Common myeloid progenitor, CD34-positive (primary cell): ENCODE measurements at places on chromosomes 7 and 10.

- DNase-seq = no peak
These were observed 212.8 kb downstream of the ZNF365 start for GRCh38 chr10:62587011-62587410.

DNA sequence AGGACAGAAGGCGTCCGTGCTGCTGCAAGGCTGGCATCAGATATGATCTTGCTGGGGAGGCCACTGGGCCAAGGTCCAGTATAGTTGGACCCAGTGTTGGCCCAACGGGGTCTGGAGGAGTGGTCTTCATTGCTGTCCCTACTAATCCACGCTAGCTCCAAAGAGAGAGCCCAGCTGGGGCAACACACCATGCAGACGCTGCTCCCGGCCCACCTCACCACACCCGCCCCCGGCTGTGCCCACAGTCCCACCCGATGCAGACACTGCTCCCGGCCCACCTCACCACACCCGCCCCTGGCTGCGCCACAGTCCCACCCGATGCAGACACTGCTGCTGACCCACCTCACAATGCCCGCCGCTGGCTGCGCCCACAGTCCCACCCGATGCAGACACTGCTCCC is 121.5 kb downstream of the VIPR2 start:
- no peak for DNase-seq

- no peak for DNase-seq
These were observed 408.7 kb upstream of the ADARB2 start for GRCh38 chr10:2145926-2146478.

DNA sequence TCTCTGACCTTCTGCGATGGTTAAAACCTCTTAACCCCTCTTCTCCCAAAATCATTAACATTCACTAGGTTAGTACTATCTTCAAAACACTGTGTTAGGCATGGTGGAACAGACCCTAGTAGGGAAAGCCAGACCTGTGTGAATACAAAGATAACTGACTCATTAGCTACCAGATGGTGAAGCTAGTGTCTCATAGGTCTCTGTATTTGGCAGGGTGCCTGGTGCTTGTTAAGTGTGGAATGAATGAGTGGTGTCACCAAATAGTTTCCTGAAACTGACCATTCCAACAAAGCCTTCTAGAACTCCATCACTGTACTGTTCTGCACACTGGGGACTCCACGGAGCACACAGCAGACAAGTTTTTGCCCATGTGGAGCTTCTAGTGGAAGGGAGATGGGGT is 27.7 kb upstream of the TM9SF3 start:
- DNase-seq = no peak

GRCh38 chr10:78776756-78777155 is 292.0 kb upstream of the ZMIZ1 start:
- no peak for DNase-seq

DNA sequence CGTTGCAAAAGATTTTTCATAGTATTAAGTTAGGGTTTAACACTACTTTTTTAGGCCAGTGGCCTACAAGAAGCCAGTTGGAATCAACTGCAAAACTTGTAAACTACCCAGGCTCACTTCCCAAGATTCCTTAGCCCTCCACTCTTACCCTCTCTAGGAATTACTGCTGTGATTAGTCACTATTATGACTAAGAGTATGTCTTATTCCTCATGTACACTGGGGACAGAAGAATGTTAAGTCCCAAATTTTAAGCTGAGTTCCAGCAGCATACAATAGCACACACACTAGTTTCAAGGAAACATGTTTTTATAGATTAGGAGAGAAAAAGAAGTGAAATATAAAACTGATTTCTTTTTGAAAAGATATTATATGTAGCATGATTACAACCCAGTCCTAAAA is 42.8 kb downstream of the FBXL13 start:
- no peak for DNase-seq

DNA sequence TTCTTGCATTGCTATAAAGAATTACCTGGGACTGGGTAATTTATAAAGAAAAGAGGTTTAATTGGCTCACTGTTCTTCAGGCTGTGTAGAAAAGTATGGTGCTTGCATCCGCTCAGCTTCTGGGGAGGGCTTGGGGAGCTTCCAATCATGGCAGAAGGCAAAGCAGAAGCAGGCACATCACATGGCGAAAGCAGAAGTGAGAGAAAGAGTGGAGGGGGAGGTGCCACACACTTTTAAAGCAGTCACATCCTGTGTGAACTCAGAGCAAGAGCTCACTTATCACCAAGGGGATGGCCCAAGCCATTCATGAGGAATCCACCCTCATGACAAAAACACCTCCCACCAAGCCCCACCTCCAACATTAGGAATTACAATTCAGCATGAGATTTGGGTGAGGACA is 303.5 kb downstream of the OTUD1 start:
- DNase-seq = peak; percentile 63

DNA sequence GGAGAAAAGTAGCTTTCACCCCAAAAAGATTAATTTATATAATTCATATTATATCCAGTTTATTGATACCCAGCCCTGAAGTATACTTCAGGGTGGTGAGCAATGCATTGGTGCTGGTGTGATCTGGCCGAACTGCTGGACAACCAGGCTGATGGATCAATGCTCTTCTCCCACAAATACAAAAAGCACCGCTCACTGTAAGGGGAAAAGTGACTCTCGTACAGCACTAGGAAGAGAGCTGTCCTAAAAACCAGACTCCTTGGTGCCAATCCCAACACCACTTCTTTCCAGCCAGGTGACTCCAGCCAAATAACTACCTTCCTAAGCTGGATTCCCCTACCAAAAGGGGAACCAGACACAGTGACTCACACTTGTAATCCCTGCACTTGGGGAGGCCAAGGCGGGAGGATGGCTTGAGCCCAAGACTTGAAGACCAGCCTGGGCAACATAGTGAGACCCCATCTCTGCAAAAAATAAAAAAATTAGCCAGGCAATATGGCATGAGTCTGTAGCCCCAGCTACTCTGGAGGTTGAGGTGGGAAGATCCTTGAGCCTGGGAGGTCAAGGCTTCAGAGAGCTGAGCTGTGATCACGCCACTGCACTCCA is 13.1 kb upstream of the TNPO3 start:
- peak; percentile 51 for DNase-seq

DNA sequence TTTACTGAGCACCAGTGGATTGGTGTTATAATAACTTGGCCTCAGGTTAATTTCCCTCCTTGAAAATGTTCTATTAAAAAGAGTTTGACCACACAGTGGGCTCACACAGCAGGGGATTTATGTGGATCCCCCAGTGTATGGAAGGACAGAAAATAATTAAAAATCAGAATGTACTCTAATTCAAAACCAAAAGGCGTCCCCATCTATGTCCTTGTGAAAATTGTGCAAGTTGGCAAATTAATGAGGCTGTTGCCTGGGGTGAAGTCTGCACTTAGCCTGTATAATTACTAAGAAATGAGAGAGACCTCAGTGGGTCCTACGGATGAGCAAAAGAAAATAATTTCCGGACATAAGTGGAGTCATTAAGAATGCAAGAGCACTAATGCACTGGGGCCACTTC is 31.1 kb downstream of the PIK3CG start:
- DNase-seq = no peak

DNA sequence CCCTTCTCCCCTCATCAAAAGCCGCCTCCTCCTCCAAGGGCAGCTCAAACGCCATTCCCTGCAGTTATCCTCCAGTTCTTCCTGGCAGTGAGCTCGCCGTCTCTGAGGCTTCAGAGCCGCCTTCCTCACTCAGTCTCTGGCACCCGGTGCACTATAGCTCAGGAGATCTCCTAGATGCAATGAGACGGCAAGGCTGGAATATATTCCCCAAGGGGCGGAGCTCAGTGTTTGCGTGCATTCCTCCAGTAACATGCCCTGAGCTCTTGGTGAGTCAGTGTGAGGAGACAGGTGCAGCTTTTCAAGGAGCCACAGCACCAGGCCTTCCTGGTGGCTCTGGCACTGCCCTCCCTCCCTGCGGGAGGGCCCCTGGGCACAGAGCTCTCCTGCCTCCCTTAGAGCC is 512.6 kb upstream of the FOXK1 start:
- DNase-seq = no peak

DNA sequence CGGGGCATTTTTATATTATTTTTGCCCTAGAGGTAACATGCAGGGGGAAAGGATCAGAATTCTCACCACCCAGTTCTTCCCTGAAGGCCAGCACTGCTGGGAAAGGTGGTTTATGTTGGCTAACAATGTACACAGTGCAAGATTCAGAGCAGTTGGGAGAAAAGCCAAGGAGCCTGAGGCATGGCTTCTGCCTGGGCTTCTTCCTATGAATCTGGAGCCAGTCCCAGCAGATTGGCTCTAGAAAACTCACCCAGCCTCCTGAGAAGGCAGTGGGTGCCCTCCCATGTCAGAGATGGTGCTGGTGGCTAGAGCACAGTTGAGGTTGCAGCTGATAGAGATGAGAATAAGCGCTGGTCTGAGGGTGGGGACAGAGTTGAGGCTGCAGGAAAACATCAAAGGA is 44.7 kb upstream of the GPR26 start:
- DNase-seq = no peak

GRCh38 chr10:82981137-82981723 is 1106.2 kb downstream of the NRG3 start:
- DNase-seq = no peak

DNA sequence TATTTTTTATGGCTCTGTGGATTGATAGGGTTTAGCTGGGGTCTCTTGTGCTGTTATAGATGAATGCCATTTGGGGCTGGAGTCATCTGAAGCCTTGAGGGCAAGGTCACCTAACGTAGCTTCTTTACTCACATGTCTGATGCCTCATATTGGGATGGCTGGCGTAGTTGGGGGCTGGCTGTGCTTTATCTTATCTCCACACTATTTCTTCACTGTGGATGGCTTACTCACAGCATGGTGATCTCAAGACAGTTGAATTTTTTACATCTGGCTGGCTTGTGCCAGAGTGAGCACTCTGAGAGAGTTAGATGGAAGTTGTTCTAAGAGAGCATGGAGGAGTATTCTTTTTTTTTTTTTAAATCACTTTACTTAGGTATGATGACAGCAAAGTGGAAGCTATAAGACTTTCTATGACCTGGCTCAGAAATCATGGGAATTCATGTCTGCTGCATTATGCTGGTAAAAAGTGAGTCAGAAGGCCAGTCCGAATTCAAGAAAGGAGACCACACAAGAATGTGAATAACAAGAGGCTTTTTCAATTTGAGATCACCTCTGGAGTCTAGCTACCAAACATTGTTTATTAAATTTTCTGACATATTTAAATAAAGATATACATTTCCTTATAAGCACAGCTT is 252.4 kb upstream of the TPK1 start:
- no peak for DNase-seq

- DNase-seq = no peak
These were observed 166.4 kb downstream of the MAD1L1 start for GRCh38 chr7:2066251-2066919.

- no peak for DNase-seq
These were observed 1.2 kb upstream of the PGAM2 start for GRCh38 chr7:44066494-44067063.

DNA sequence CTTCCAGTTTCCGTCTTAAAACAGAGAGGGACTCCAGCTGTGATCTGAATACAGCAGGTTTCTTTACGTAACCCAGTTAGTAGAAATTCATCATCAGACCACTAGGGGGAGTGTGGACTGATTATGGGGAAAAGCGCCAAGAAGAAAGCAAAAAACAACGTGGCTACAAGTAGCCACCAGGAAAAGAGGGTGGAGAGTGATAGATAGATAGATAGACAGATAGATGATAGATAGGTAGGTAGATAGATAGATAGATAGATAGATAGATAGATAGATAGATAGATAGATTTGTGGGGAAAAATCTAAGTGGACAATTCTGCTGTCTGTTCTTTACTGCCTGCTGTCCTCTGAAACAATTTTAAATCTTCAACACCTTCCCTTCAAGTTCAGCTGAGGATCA is 12.7 kb upstream of the AKR1B10 start:
- peak; percentile 77 for DNase-seq

- peak; percentile 80 for DNase-seq
These were observed 3.2 kb downstream of the DNAJB6 start for GRCh38 chr7:157339777-157340677.

DNA sequence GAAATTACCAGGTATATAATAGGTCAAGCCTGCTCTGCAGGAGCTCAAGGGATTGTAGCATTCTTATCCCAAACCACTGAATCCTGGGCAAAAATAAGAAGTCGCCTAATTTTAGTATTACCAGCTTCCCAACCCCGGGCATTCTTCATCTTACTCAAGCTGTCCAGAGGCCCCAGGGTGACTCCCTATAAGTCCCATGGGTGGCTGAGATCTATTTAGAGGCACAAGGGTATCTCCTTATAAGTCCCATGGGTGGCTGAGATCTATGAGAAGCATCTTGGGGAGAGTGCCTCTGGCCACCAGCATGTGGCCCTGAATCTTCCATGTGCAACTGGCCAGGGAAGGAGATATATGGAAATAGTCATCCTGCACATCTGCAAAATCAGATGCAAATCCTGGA is 38.9 kb downstream of the PRSS2 start:
- DNase-seq = no peak

DNA sequence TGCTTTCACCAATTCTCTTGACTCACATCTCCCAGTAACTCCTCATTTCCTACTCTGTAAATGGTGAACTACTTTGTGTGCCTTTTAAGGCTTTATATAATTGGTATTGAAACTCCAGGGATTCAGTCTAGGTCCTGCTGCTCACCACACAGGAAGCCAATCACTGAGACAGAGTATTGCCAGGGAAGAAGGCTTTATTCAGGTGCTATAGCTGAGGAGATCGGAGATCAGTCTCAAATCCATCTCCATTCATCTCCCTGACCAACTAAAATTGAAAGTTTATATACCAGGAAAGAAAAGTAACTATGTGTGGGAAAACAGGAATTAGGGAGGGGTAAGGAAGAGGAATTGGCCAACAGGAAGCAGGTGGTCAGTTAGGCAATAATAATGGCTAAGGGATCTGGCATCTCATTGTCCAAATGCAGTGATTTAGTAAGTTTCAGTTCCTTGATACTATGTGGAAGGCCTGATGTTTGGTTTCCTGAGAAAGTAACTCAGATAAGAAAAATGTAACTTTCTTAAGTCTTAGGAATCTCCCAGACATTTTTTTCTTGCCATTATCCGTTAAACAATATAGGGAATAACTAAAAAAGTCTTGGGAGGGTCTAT is 10.2 kb upstream of the SDHAF3 start:
- no peak for DNase-seq

DNA sequence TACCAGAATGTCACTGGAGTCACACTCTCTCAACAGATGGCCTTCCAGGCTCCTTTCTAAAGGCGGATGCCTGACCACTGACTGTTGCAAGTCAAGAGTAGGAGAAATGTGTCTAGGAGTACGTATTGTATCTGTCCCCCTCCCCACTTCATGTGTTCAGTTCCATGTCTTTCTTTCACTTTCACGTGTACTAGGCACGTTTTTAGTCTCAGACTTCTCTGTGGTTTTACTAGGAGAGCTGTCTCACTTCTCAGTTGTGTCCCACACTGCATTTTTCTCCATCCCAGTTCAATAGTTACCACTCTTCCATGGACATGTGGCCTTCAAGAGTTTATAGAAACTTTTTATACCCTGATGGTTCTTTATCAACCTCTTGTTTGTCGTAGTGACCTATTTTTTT is 893.0 kb downstream of the NRG3 start:
- no peak for DNase-seq

DNA sequence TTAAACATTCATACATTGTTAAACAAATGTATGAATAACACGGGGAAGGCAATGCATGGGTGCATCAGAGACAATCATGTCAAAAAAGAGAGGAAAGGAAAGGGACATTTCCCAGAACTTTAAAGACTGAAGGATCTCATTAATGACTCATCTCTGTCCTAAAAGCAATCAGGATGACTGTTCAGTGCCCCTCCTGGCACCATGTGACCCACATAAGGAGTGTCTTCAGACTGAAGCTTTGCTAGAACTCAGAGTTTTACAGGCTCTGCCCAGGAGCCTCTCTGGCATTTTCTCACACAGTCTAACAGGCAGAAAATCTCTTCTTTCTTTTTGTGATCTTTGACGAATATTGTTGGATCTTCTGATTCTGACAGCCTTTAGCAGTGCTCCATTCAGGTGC is 315.3 kb downstream of the OTUD1 start:
- DNase-seq = no peak
